Cerebellar cortex (tissue), 1 donor: ENCODE measurements at places on chromosomes 3 and 15.

- no peak for DNase-seq
These were observed 83.4 kb downstream of the CD200R1L start for GRCh38 chr3:112763258-112763657.

DNA sequence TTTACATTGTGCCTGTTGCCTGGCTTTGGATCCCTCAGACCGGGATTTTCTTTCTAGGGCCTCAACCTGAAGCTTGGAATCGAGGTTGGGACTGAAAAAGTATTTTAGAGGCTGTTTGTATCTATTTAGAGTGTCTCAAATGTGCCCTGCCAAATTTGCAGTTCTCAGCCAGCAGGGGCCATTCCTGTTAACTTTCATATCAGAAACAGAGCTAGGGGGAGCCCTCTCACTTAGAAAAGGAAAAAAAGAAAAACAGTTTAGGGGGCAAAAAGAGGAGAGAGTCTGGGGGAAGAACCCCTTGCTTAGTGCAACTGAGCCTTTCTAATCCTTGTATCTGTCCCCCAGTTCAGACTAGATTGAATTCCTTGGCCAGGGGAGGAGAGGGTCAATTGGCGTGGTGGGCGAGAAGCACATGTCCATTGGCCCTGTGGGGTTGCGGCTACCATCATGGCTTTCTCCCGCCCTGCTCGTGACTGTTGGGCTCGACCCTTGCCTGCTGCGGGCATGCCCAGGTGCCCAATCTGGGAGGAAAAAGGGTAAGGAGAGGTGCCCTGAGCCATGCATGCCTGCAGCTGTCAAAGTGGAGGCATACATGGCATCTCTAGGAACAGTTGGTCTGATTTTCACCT, 101.6 kb downstream of the CFAP44 start:
- no peak for DNase-seq

- peak; percentile 85 for DNase-seq
These were observed 43.8 kb downstream of the RBM15B start for GRCh38 chr3:51434746-51435327.

DNA sequence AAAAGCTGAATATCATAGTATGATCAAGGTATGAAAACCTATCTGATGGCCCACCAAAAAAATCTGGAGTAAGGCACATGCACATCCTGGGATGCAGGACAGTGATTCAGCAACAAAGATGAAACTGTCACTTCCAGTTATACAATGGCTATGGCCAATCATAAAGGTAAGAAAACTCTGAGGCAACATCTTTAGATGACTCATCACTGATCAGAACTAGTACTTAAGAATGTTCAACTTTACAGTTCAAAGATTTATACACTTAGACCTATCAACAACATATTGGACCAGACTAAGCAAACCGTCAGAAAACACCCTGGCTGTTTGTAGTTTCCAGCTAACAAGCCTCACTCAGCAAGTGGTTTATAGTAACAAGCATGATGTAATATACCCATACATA, 21.3 kb upstream of the PLCH1 start:
- DNase-seq: no peak

DNA sequence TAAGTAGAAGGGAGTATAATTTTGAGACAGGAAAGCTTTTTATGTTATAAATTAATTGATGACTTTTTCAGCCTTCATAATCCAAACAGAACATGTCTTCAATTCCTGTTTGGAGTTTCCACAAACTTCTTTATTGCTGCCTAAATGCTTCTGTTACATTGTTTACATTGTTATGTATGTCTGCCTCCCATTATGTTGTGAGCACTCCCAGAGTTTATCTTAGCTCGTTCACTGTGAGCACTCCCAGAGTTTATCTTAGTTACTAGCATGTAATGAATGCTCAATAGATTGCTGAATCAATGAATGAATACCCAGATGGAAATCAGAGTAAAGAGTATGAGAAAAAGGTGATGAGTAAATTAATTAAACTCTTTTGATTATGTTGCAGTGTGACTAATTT, 1178.0 kb downstream of the ROBO1 start:
- no peak for DNase-seq

GRCh38 chr3:10888518-10889090, 72.6 kb downstream of the SLC6A11 start:
- DNase-seq: no peak

- no peak for DNase-seq
These were observed 6.5 kb upstream of the PLSCR1 start for GRCh38 chr3:146550743-146551510.

- no peak for DNase-seq
These were observed 89.7 kb upstream of the PROK2 start for GRCh38 chr3:71874618-71875017.

- DNase-seq: no peak
These were observed 124.2 kb downstream of the ASB7 start for GRCh38 chr15:100726421-100727190.

DNA sequence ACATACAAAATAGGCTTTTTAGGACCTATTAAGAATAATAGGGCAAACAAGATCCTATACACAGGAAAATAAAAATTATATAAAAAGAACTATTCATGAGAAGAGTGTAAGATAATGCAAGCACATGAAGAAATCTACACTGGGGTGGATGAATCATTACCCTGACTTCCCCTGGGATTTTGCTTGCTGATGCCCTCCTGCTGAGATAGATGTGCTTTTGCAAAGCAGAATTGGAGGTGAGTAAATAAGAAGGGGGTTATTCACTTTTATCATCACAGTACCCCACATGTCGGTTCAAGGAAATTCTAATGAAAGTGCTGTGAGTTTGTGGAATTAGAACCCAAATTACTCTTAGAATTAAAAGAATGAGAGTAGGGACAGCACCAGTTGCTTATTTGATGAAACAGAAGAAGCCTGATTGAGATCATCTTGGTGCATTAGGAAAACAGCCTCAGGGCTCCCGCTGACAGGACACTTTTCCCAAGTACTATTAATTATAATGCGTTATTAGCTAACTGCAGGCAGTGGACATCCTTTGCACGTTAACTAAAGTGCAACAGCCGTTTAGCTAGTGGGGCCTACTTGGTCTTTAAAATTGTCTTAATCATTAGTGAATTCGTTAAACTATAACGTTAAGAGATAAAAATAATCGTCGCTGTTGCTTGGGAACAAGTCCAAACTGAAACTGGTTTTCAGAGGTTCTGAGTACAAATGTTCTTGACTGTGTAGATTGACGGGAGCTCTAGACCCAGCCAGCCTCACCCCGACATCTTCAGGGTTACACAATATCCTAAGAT, 48.4 kb downstream of the SLC2A2 start:
- no peak for DNase-seq

DNA sequence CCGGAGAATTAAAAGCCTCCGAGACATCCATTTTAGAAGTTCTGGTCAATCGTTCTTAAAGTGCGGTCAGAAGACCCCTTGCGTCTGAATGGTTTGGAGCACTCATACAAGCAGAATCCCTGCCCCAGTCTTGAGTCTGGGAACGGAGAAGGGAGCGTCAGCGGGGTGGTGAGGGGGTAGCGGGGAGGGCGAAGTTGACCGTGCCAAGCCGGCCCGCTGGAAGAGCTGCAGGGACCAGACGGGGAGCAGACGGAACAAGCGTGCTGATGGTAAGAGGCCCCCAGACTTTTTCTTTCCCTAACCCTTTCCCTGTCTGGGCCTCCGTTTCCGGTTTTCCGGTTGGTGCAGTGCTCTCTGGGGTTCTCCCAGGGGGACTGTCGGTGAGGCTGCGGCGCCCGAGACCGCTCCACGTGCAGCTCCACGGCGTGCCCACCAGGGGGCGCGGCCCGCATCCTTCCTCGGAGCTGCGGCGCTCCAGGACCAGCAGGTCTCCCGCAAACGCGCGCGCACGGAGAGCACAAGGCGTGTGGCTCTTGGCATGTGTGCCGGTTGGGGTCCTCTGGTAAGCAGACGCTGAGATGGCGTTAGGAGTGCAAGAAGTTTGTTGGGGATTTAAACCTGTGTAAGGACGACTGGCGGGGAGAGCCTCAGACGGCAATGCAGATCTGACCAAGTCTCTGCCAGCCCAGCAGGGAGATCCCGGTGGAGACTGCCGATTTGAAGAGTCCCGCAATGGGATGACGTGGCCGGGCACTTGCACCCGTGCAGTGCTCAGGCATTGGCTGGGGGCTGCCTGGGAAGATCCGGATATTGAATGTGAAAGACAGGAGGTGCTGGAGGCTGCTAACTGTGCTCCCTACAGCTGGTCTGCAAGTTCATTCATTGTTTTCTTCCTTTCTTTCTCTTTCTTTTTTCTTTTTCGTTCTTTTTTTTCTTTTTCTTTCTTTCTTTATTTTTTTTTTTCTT, 19.2 kb upstream of the CORO2B start:
- peak; percentile 79 for DNase-seq

GRCh38 chr3:182969277-182969676, 11.1 kb downstream of the DCUN1D1 start:
- no peak for DNase-seq

- DNase-seq: no peak
These were observed 29.7 kb upstream of the ARNT2 start for GRCh38 chr15:80374441-80374840.

DNA sequence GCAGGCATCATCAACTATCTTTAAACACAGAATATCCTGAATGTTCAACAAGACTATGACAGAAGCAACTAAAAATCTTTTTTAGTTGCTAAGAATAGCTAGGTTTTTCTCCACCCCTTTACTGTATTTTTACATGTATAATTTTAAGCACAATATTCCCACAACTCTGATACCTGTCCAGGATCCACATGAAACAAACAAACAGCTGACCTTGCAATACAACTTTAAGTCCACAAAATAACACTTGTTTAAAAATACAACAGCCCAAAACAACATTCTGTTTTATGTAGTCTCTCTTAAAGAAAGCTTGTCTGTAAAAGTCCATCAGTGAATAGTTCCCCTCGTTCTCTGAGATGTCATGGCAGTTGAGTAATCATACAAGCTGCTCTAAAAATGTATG, 41.1 kb downstream of the IFT57 start:
- DNase-seq: no peak

DNA sequence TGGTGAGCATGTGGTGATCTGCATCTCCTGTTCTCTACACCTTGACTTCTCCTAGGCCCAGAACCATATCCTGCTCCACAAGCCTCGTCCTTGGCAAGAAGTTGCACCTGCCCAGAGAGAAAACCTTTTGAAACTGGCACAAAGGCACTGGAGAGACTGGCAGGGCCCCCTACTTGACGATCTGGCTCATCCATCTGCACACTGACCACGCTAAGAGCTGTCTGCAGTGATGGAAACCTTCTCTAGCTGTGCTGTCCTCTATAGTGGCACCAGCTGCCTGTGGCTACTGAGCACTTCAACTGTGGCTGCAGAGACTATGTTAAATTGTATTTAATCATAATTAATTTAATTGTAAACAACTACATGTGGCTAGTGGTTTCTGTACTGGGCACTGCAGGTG, 26.2 kb upstream of the SRP14 start:
- peak; percentile 49 for DNase-seq

DNA sequence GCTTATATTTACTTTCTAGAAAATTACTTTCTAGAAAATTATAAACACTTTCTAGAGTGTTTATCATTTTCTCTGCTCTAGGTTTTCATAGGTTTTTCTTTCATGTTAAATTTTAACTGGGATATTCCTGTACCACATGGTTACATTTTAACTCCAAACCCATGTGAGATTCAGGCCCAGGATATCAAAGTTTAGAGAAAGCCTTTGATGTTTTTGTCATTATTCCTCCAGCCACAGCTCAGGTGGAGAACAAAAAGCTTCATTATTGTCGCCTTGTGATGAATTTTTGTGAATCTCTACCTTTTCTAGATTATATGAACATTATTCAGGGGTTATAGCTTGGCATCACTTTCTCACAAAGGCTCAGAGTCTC, 816.0 kb downstream of the SQOR start:
- DNase-seq: no peak

- DNase-seq: no peak
These were observed 2.0 kb upstream of the MANF start for GRCh38 chr3:51382947-51383578.

GRCh38 chr3:59545374-59545773, 495.5 kb upstream of the CFAP20DC start:
- DNase-seq: no peak

DNA sequence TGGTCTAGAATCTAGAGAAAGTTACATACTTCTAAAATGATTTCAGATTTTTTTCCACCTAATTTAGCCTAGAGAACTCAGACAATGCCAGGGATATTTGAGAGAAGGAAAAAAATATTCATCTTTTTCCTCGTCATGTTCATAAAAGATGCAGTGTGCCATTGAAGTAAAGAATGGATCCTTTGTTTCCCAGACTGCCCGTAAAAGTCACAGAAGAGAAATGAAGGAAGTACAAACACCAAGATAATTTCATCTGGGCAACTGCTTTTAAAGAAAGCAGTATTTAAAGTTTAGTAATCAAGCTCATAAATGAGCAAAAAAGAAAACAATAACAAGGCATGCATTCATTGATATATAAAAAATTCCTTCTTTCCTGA, 47.2 kb downstream of the TTC23 start:
- no peak for DNase-seq

GRCh38 chr3:106640353-106640752, 736.9 kb upstream of the CCDC54 start:
- no peak for DNase-seq

DNA sequence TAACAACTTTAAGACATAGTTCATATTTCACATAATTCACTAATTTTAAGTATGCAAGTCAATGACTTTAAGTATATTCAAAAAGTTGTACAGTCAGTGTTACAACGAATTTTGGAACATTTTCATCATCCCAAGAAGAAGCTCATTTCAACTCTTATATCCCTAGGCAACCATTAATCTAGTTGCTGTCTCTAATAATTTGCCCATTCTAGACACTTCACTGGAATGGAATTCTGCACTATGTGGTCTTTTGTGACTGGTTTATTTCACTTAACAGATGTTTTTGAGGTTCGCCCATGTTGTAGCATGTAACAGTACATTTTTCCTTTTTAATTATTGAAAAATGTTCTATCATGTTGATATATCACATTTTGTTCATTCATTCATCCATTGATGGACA, 104.2 kb upstream of the SPRED1 start:
- no peak for DNase-seq

- DNase-seq: peak; percentile 7
These were observed 54.9 kb downstream of the DCUN1D1 start for GRCh38 chr3:182925330-182925943.

DNA sequence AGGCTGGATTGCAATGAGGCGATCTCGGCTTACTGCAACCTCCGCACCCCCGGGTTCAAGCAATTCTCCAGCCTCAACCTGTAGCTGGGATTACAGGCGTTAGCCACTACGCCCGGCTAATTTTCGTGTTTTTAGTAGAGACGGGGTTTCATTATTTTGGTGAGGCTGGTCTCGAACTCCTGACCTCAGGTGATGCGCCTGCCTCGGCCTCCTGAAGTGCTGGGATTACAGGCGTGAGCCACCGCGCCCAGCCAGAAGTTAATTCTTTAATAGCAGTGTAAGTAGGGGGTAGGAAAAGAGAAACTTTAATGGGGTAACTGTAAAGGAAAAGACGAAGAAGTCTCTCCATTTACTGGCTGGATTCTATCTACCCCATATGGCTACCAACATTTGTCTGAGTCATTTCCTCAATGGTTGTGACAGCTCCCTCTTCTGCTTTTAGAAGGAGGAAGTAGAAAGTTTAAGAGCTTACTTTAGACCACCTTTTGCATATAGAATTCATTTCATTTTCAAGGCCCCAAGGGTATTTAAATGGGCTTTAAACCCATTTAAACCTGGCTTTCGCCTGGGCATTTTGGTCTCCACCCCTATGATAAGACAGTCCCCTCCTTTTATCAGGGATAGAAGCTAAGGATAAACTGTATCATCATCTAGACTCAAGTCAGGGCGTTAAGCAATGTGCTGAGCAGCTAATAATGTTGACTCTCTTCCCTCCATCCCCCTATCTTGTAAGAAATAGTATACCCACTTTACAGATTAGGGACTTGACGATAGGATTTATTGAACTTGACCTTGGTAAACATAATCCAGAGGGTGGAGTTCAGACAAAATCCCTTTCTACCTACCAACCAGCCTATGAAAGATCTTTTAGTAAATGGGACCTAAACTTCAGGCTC, 1.1 kb upstream of the CDV3 start:
- DNase-seq: no peak
